ENCODE measurements at places on chromosomes 5 and 9.

GRCh38 chr9:113993838-113994540, 84.1 kb downstream of the AMBP start:
- DNase-seq: peak; percentile 66

- no peak for DNase-seq
Observed at GRCh38 chr9:99020786-99021436, 77.2 kb downstream of the COL15A1 start.

GRCh38 chr5:80408484-80409366, 861 bp downstream of the ZFYVE16 start:
- peak; percentile 74 for DNase-seq

- no peak for DNase-seq
Observed at GRCh38 chr5:150352244-150353031, 5.1 kb upstream of the TCOF1 start.

DNA sequence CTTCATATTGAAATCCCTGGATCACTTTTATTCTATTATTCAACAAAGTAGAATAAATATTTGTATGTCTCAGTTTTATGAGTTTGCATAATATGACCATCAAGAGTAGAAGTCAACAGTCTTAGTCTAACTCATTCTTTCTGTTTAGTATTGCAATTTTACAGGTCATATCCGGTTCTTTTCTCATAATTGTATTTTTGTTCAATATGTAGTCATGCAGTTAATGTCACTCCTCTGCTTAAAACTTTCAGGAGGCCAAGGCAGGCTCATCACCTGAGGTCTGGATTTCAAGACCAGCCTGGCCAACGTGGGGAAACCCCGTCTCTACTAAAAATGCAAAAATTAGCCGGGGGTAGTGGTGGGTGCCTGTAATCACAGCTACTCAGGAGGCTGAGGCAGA, 148.4 kb upstream of the TRPM3 start:
- DNase-seq: no peak

GRCh38 chr9:93154293-93154903, 20.3 kb upstream of the NINJ1 start:
- peak; percentile 57 for DNase-seq

GRCh38 chr5:53027913-53028312, 38.8 kb downstream of the ITGA2 start:
- peak; percentile 91 for DNase-seq

- DNase-seq: no peak
Observed at GRCh38 chr9:27732494-27732893, 159.2 kb upstream of the C9orf72 start.

GRCh38 chr9:133505186-133505830, 19.5 kb downstream of the MYMK start:
- DNase-seq: no peak

- no peak for DNase-seq
Observed at GRCh38 chr5:108371263-108371662, 10.6 kb downstream of the FBXL17 start.

DNA sequence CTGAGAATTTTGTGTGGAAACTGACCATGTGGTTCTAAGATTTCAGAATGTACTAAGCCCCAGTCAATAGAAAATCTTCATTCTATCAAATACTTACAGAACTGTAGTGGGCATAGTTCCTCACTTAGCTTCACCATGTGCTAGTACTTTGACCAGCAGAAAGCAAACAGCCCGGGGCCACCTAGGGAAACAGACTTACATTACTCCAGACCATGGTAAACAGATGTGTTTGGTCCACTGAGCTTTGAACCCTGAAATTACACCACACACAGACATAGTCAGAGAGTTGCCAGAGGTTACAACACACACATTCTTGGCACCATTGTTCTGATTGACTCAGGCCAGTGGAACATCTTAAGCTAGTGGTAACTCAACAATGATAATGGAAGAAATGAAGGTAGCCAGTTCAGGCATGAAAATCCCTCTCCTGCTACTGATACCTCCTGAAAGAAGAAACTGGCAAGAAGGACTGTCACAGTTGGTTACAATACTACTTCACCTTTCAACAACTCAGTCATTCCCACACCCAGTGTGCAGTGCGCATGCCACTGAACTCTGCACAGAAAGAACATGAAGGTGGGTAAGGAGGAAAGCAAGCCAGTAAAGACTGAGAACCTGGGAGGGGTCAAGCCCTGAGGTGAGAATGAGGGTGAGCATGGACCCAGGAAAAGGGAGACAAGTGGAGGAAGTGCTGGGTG, 18.7 kb upstream of the LECT2 start:
- peak; percentile 17 for DNase-seq

DNA sequence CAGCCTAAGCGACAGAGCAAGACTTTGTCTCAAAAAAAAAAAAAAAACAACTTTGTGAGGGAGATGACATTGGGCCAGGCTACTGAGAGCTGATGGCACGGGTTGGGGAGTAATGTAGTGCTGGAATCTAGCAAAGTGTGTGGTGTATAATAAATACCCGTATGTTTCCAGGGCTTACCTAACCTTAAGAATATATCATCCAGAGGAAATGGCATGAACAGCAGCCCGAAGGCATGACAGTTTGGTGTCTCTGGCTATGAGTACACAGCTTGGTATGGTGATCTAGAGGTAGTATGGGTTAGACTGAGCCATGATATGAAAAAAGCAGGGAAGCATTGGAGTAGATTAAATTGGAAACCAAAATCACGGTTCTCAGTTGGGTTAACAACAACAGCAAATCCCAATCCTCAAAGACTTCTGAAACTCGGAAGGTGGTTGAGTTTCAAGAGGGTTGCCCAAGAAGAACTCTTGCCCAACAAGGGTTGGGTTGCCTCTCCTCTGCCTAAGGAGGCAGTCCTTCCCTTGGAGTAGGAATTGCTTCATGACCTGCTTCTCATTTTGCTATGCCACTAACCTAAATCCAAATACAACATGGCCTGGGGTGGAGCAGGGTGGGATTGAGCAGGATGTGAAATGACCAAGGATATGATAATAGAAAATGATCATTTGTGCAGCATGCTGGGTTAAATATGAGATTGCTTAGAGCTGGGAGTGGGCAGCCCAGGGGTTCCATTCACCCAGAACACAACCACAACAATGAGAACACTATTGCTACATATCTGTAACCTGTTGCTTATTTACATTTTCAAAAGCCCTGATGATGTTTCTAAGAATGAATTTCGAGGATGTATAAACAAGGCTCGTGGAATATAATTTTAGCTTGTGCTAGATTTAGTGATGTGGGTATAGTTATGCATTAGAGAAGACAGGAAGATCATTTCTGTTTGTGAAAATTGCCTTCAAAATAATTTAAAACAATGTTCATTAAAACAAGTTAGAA, 64.6 kb upstream of the ZFR start:
- DNase-seq: no peak

DNA sequence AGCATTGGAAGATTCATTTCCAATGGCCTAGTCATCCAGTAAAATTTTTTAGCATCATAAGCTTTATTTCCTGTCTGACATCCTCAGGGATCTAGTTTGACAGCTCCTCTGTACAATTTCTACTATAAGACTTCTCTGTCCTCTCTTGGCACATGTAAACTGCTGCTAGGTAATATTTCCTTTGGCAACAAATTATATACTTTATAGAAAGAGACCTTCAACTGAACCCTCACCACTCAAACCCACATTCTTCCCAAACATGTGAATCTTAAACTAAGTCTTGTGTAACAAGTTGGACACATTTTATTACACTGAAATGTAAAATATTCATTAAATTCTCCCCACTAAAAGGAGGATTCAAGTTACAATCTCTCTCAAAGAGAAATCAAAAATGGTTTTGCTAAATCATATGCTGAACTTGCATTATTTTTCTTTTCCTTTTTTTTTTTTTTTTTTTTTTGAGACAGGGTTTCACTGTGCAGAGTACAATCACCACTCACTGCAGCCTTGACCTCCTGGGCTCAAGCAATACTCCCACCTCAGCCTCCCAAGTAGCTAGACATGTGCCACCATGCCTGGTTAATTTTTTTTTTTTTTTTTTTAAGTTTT, 36.9 kb downstream of the SCAI start:
- DNase-seq: no peak

DNA sequence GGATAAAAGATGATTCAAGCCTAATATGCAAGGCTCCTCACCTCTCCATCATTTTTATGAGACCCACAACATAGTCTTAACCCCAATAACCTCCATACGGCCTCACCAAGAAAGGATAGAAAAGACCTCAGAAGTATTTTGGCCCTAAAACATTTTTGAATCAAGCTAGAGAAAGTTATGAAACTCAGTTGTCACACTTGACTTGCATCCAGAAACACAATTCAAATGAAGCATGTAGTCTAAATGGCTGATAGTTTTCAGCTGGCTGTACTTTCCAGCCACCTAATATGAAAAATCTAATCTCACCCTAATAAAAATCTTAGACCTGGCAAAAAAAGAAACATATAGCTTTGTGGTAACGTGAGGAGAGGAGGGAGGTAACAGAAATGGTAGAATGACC, 116.1 kb downstream of the ARL15 start:
- DNase-seq: no peak

DNA sequence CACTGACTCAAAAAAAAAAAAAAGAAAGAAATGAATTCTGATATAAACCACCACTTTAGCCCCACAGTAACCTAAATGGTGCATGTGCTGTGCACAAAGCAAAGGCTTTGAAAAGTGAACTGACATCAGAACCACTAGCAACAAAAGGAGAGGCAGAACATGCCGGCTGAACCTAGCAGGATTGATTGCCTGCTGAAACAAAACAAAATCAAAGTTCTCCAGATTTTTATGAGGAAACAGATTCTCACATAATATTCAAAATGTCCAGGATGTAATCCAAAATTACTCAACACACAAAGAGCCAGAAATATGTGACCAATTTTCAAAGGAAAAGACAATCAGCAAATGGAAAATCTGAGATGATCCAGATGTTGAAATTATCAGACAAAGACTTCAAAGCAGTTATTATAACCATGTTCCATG, 37.9 kb downstream of the UBTD2 start:
- DNase-seq: no peak

GRCh38 chr5:1330146-1330846, 14.6 kb downstream of the CLPTM1L start:
- peak; percentile 95 for DNase-seq

DNA sequence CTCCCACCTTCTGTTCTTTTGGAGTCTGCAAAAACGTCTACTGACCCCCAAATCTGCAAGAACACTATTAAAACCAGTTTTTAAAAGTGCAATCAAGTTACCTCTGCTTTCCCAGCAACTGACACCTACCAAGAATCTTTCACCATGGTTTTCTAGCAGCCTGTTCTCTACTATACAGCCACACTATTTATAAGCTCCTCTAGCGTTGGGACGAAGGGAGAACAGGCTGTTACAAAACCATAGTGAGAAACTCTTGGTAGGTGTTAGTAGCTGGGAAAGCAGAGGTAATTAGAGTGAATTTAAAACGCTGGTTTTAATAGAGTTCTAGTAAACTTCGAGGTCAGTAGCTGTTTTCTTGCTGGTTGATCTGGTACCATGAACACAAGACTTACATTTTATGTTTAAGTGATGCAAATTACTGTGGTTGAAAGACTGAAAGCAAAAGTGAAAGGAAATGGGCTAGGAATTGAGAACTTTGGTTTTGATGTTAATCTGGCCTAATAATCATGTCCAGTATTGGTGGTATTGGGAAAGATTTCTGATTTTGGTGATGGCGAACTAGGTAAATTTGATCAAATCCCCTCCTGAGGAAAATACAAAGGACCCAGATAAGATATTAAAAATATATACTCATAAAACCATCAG, 5.3 kb downstream of the MROH2B start:
- DNase-seq: no peak

- DNase-seq: no peak
Observed at GRCh38 chr9:121277518-121278295, 9.7 kb downstream of the GSN start.

DNA sequence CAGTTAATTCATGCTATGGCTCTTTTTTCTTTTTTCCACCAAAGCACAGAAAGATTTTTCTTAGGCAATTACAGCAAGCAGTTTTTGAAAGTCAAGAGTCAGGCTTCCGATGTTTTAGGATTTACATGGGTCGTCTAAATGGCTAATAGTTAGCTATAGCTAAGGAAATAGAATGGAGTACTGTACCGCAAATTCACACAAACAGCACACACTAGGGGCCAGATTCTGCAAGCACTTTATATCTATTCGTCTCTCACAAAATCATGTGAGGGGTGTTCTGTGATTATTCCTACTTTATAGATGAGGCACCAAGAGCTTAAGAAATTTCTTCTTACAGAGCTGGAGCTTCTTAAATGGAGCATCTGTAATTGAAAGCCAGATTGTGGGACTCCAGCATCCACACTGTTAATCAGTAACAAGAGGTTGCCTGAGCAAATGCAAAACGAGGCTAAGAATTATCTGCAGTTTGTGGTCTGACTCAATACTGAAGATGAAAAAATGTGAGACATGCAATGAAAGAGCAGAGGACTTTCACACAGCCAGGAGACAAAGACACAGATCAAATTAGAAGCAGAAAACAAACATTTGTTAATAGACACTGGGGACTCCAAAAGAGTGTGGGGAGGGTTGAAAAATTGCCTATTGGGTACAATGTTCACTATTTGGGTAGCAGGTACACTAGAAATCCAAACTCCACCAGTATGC, 62.7 kb upstream of the CTXN3 start:
- no peak for DNase-seq

GRCh38 chr9:99445920-99446319, 223.8 kb downstream of the SEC61B start:
- peak; percentile 55 for DNase-seq
